Left ventricle myocardium inferior (tissue), 1 donor: ENCODE measurements at places on chromosomes 12 and 14.

DNA sequence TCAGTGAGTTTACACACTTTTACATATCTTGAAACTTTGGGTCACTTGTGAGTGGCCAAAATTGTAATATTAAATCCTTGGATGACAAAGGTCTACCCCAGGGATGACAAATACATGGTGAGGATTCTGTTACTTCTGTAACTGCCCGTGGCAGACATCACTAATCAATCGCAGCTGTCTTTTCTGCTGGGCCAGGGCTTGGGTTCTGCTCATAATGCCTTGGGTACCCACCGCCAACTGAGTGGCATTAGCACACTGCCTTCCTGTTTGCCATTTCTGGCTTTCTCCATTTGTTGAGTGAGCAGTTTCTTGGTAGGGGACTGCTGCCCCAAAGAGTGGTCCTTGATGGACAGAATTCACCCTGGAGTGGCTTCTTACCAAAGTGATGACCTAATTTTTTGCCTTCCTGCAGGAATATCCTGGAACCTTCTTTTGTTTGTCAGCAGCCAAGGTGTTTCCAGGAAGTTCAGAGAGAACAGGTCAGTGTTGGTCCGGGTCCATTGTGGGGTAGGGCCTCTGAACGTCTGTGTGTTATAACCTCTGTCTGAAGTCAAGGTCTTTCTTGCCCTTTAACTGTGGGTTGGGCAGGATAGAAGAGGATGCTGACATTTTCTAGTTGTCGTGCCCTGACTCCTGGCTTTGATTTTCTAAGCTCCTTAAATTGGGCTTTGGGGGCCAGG is 6.2 kb downstream of the TSPAN9 start:
- no peak for DNase-seq

DNA sequence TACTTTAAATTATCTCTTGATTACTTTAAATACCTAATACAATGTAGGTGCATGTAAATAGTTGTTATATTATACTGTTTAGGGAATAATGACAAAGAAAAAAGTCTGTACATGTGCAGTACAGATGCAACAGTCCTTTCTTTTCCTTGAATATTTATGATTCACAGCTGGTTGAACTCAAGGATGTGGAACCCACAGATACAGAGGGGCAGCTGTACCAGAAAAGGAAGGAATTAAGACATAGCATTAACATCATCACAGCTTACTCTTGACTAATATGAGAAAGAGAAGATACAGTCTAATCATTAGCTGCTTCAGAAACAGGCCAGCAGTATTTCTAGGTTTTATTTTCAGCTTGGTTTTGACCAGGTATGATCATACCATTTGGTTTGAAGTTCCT is 34.7 kb upstream of the AP4S1 start:
- no peak for DNase-seq

- DNase-seq = no peak
These were observed 15.8 kb upstream of the OAS2 start for GRCh38 chr12:112962561-112962960.

DNA sequence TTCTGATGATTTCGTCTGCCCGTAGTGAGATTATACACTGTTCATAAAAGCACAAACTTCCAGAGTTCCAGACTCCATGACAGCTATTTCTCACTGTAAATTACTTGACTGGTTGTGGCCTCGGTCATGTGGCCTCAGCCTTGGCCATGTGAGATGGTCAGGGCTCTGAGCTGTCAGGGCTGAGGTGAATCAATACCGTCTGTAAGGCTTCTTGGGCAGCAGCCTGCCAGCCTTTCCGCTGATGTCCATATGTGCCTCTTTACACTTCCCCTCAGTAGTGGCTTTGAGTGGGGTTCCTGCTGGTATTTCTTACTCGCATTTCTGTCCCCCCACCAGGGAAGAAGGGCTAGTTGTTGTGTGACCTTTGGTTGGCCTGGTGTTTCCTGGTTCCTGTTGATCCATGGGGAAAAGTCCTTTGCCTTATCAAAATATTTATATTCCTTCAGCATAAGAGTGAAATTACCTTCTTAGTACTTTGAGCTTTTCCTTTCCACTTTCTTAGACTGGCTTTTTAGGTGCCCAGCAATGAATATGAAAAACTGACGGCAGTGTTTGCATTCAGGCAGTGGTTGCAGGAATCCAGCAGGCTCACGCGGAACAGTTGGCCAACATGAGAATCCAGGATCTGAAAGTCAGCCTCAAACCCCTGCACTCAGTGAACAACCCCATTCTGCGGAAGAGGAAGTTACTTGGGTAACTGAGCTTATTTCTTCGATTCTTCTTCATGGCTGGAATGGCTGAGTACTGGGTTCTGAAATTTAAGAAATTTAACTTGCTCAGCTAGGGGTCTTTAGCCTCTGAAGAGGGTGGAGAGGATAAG is 46.1 kb downstream of the MAPKAPK5 start:
- no peak for DNase-seq
